ENCODE measurements at places on chromosomes 2 and 18.

DNA sequence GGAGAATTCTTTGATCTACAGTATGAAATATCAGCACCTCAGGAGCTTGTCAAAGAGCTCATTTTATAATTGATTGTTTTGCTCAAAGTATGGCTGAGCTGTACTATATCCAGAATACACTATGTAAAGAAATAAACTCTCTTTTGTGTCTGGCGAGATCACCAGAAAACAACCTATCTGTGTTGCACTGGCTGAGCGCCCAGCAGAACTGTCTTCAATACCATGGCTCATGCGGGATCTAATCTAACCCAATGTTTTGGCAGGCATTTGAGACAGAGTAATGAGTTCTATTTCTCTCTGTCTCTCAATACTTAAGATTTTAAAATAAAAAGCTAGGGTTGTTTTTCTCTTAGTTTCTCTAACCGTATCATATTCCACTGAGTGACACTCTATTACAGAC, 192.4 kb downstream of the L3MBTL4 start:
- DNase-seq = no peak

GRCh38 chr2:61471905-61472805, 1.3 kb upstream of the USP34 start:
- DNase-seq = no peak

- DNase-seq = no peak
Measured at GRCh38 chr18:2538844-2539243, 32.5 kb downstream of the METTL4 start.

- DNase-seq = no peak
Measured at GRCh38 chr18:48615566-48616401, 77.0 kb downstream of the CTIF start.

DNA sequence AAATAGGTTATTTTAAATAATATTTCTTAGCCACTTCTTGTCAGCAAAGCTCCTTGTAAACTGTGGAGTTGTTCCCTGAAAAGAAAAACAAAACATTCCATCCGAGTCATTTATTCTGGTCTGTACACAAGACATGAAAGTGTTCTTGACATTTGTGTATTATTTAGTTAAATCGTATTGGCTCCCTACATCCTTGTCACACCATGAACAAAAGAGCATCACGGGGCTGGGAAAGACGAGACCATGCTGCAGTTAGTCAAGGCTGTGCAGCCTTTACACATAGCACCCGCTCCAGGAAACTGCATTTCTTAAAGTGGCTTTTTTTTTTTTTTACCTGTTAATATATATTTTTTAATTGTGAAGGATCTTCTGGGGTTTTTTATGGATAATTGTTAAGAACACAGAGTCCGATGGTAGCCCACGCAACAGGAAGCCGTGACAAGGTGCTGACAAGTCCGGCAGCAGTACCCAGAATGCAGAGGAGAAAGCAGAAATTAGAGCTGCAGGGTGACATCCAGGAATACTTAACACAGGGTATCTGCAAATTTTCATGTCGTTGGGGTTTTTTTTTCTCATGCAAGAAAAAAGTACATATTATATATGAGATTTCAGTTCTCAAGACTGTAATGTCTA, 588.4 kb downstream of the ARHGAP15 start:
- DNase-seq = no peak

DNA sequence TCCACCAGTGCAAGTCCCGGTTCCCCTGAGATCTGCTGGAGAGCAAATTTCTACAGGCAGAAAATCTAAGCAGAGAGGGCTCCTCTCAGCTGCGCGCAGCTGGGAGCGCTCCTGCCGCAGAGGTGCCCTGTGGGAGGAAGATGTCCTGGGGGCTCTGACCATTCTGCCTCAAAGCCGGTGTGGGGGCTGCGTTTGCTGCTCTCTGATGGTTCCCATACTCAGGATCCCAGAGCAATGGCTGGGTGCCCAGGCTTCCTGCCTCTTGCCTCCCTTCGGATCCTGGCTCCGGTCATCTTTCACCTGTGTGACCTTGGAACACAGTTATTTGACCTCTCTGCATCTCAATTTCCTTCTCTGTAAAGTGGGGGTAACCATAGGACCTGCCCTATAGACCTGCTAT, 434.2 kb downstream of the ZNF521 start:
- DNase-seq = no peak

All from stimulated activated CD8-positive, alpha-beta memory T cell treated with anti-CD3 and anti-CD28 coated beads, Interleukin-15, amount 100 ng/mL, for 4 hours (primary cell).